ENCODE measurements at places on chromosomes 3 and 15.

DNA sequence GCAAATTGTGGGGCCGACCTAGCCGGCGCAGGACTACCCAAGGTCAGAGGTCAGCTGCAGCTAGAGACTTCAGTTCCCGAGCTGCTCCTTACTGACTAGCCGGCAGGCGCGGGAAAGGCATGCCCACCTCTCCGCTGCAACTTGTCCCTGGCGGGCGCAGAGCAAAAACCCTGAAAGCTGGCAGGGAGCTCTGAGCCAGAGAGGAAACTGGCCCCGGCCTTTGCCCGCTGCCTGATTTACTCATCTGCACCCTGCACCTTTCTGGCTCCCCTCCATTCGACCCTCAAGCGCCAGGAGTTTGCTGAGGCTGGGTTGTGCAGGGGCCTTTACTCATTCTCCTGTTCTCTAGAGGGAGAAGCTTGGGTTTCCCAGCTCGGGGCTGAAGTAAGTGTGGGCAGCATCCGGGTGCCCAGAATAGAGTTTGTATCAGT lies 1.5 kb downstream of the ZIC4 start:
- no peak for DNase-seq

DNA sequence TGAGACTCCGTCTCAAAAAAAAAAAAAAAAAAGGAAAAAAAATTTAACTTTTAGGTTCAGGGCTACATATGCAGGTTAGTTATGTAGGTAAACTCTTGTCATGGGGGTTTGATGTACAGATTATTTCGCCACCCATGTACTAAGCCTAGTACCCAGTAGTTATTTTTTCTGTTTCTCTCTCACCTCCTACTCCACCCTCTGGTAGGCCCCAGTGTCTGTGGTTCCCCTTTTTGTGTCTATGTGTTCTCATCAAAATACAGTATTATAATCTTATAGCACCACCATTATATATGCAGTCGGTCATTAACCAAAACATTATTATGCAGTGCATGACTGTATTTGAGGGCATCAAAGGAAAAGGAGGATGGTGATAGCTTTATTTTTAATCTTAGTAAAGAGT lies 47.3 kb downstream of the CHP1 start:
- no peak for DNase-seq

DNA sequence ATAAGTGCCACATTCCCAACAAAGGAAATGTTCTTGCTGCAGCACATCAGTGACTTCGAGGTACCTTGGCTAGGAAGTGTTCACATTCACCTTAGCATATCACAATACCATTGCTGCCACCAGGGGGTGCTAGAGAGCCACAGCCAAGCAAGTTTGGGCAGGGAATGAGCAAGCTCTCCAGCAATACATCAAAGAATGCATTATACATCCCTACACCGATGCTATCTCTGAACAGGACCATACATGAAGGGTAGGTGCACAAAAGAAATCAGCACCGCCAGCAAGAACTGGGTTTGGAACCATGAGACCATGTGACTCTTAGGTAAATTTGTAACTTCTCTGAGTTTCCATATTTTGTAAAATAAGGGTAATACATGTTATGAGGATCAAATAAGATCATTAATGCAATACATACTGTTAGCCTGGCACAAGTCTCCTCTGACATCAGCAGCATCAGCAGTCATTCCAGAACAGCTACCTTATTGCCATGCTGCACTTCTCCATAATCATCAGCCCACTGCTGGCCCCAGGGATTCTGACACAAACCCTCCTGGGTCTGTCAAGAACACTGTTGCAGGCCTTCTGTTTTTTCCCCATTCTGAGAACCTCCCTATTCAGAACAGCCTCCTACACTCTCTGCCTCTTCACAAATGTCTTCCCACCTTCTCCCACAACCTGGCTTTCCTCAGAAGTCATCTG lies 37.5 kb downstream of the RYK start:
- peak; percentile 85 for DNase-seq

DNA sequence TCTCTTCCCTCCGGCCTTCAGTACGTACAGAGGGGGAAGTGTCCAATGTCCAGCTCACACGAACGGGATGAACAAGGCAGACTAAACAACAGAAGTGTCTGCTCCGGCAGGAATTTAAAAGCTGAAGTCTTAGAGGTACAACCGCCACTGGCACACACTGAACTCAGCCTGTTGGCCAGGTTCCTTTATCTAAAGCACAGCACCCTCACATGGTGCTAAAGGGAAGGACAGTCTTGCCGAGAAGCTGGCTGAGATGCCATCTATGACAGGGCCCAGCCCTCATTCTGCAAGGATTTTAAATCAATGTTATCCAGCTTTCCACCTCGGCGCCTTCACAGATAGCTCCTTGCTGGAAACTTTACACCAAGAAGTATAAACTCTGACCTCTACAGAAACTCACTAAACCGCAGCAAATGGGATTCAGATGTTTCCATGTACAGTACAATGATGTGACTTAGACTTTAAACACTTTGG lies 2.8 kb downstream of the ADAMTS17 start:
- DNase-seq, result peak; percentile 39

DNA sequence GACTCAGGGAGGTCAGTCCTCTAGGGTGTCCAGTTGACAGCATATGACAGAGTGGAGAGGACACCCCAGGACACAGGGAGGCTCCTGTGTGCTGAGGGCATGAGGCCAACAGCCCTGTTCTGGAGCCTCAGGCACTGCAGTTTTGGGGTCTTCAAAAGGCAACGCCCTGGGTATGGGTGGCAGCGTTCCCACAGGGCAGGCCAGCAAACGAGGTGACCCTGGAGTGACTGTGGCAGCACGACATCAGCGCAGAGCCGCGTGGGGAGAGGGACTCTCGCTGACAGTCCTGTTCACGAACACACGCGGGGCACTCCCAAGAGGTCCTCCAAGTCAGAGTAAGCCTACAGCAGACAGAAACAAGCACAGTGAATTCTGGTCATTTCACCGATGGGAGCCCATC lies 41.4 kb upstream of the VPS8 start:
- no peak for DNase-seq

DNA sequence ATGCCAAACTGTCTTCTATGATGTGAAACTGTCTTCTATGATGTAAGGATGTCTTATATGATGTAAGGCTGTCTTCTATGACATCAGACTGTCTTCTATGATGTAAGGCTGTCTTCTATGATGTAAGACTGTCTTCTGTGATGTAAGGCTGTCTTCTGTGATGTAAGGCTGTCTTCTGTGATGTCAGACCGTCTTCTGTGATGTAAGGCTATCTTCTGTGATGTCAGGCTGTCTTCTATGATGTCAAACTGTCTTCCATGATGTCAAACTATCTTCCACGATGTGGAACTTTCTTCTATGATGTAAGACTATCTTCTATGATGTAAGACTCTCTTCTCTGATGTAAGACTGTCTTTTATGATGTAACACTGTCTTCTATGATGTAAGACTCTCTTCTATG lies 27.9 kb downstream of the MGLL start:
- no peak for DNase-seq

DNA sequence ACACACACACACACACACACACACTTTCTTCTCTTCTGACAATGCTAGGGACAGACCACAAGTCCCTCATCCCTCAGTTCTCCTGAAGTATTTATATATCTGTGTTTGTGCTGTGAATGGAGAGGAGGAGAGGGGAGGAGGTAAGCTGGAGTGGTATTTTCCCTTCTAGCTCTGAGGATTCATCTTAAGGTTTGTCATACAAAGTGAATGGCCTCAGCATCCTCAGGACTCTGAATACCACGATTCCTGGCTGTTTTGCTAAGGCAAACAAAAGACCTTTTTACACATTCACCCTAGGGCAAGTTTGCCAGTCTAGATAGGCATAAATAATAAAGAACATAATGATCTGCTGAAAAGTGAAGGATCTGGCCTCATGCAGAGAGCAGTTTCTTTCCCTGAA lies 65.7 kb upstream of the CHMP2B start:
- DNase-seq, result no peak

- DNase-seq, result no peak
Observed at GRCh38 chr3:121529308-121529707, 16.5 kb downstream of the POLQ start.

DNA sequence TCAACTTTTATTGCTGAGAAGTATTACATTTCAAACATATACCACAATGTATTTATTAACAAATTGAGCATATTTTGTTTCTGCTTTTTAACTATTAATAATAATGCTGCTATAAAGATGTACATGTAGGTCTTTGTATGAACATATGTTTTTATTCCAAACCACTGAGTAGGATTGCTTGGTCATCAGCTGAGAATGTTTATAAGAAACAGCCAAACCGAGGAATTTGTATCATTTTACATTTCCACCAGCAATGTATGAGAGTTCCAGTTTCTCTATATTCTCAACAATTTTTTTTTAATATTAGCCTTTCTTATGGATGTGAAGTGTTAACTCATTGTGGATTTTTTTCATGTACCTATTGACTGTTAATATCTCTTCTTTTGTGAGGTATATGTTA lies 119.5 kb upstream of the MDFIC2 start:
- DNase-seq, result no peak

GRCh38 chr15:48682942-48683651 lies 37.6 kb upstream of the FBN1 start:
- DNase-seq, result no peak

DNA sequence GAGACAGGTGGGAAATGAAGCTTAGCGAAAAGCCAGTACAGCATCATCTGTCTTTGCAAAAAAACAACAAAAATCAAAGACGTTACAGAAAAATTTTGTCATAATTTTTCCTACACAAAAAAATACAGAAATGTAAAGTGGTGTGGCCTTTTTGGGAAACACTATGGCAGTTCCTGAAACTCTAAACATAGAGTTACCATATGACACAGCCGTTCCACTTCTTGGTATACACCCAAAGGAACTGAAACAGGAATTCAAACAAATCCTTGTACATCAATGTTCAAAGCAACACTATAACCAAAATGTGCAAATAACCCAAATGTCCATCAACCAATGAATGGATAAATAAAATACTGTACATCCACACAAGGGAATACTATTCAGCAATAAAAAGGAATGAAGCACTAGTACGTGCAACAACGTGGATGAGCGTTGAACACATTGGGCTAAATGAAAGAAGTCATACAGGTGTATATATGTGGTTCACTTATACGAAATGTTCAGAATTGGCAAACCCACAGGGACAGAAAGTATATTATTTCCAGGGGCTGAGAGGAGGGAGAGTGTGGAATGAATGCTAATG lies 46.8 kb downstream of the GLB1 start:
- no peak for DNase-seq

- no peak for DNase-seq
Observed at GRCh38 chr3:100024520-100025303, 89.6 kb downstream of the FILIP1L start.

DNA sequence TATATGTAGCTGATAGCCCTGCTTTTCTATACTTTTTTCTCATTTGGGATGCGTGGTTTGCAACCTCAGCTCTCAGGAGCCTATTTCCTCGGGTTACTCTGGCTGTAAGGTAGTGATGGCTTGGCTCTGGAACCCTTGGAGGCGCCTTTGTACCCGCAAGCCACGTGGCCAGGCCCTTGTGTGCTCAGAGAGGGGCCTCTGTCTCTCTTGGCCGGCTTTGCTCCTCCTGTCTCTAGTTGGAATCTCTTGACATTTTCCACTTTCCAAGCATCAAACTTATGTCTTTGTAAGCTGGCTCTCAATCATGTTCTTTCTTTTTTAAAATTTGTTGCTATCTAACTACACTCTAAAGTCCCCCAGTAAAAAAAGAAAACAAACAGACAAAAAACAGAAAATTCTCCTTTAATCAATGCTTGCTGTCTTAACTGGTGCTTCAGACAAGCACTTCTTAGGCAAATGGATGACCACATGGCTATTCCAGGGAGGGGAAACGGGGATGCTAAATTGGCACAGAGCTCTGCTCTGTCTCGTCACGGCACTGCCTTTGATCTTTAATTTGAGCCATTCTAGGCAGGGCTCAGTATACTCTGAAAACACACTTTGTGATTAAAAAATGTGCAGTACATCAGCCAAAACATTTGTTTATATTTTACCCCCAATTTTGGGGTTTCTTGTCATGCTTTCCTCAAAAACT lies 180.4 kb upstream of the NR2E3 start:
- DNase-seq, result no peak

- DNase-seq, result no peak
Observed at GRCh38 chr3:159987291-159987711, 1.3 kb upstream of the IL12A start.

All from stimulated activated CD4-positive, alpha-beta T cell treated with anti-CD3 and anti-CD28 coated beads, TNF-alpha, amount 100 ng/mL, for 24 hours (primary cell).